HCEC 1CT (cell line): ENCODE measurements at places on chromosomes 16 and 17.

- DNase-seq: peak; percentile 22
Measured at GRCh38 chr17:9307313-9307998, 268.2 kb downstream of the STX8 start.

DNA sequence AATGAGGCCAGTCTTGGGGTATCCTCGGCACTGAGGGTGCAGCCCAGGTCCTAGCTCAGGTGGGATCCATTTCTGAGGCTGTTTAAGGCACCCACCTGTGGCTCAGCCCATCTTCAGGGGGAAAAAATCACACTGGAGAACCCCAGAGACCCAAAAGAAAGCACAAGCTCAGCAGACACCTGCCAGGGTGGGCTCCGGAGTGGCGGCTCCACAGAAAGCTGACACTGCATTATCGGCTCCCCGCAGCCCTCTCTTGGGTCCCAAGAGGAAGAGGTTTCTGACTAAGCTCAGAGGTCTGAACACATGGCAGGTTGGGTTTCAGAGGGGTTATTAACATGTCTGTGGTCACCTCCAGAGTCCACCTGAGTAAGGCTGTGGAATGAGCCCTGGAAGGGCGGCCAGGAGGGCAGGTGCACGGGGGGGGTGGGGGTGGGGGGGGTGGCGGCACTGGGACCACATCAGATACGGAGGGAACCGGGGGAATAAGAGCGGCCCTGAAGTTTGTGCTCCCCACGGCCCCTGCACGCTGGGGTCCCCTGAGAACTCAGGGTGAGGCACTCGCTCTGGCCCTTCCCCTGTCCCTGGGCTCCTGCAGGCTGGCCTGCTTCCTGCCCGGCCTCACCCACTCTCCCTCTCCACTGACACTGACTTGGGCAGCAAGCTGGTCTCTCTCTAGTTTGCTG is 79.5 kb downstream of the TIMM22 start:
- DNase-seq: no peak

- DNase-seq: no peak
Measured at GRCh38 chr17:7111784-7112509, 2.7 kb downstream of the ASGR2 start.

DNA sequence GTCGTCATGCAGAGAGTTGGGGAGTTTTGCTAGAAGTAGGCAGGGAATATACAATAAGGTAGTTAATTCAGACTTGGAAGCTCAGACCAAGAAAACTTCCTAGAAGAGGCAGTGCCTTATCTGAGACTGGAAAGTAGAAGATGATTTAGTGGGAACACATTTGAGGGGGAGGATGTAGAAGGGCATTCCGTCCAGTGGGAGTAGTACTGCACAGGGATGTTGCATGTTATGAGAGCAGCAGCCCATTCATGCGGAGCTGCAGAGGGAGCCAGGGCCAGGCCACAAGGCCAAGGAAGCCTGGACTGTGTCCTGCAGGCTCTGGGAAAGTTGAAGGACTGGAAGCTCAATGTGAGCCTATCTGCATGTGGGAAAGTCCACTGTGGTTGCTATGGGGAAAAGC is 344.5 kb upstream of the EEF2KMT start:
- DNase-seq: no peak

- DNase-seq: no peak
Measured at GRCh38 chr17:30981531-30982519, 11.0 kb downstream of the RNF135 start.

DNA sequence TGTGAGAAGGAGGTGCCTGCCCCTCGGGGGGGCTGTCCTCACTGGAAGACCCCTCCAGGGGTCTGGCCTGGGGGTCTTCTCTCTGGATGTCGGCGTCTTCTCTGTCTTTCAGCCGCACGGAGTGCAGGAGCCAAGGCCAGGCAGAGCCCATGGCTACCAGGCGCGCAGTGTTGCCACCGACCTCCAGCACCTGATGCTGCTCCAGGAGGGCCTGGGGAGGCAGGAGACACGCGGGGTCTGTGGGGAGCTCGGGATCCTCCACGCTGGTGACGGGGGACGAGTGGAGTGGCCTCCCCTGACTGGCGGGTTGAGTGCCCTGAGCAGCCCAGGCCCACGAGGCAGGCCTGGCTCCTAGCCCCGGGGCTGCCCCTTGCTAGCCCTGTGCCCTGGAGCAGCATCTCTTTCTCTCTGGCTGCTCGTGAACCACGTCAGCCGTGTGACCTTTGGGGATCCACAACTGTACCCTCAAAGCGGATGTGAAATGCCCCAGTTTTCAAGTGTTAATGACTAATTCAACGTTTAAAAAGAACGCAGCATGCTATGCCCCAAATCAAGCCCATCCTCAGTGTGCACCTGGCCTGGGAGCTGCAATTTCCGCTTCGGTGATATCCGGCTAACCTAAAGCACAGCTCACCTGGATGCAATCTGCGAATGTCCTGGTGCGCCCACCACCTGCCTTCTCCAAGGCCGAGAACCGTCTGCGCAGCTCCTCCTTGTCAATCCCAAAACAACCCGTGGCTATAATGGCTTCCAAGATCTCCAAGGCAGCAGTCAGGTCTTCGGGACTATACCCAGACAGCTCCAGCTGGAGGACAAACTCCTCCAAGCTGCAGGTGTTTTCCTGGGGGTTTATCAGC is 62.9 kb downstream of the IL21R start:
- DNase-seq: no peak

DNA sequence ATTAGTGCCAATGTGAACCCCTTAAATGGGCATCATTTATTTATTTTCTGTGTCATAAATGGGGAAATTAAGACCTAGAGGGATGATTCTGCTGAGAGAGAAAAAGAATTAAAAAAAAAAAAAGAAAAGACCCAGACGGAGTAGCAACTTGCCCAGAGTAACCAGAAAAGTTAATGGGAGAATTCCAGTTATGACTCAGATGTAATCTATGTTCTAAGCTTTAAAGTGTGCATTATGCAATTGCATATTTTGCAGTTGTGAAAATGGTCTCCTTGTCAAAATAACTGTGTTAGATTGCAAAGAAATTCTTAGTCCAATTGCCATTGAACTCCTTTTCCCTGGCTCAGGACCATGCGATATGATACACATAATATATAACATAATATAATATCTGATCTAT is 38.6 kb upstream of the TBX2 start:
- peak; percentile 85 for DNase-seq

- DNase-seq: no peak
Measured at GRCh38 chr17:43309505-43310332, 75.9 kb upstream of the RNU2-1 start.

- DNase-seq: no peak
Measured at GRCh38 chr16:73568769-73569168, 520.8 kb upstream of the ZFHX3 start.
